ENCODE measurements at places on chromosomes 12 and 14.

DNA sequence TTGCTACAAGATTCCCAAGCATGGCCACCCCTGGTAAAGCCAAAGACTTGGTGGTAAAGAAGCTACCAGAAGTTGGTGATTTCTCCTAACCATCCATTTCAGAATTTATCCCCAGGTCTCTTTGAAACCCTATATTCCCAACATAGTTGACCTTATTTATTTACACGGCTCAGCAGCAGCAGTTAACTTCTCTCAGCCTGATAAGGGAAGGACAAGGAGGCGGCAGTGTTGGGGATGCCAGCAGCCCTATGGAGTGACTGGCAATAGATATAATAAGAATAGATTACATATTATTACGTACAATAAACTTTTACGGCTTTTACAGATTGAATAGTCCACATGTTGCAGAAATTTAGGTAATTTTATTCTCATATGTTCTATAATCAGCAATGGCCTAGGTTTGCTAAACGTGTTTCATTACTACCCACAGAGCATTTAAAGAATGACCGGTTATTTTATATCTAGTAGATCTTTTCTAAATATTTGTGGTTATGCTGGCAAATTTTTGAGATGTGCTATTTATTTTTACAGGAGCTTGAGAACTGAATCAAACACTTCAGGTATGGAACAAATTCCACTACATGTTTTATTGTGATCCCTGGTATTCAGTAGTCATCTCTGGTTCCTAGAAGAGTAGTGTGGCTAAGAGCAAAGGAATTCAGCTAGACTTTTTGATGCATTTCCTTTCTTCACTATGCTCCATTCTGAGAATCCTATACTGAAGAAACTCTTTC, 19.8 kb upstream of the PALS1 start:
- no peak for DNase-seq

- no peak for DNase-seq
These were observed 144.8 kb downstream of the NUAK1 start for GRCh38 chr12:105993766-105994555.

- no peak for DNase-seq
These were observed 136.5 kb downstream of the HMGA2 start for GRCh38 chr12:65960820-65961189.

- DNase-seq = no peak
These were observed 193.9 kb downstream of the GPHN start for GRCh38 chr14:66701813-66702212.

- DNase-seq = no peak
These were observed 193.1 kb upstream of the FLRT2 start for GRCh38 chr14:85336817-85337216.

GRCh38 chr14:103606963-103607668, 21.9 kb upstream of the KLC1 start:
- peak; percentile 28 for DNase-seq

- no peak for DNase-seq
These were observed 99.2 kb downstream of the VEZT start for GRCh38 chr12:95316798-95317197.

DNA sequence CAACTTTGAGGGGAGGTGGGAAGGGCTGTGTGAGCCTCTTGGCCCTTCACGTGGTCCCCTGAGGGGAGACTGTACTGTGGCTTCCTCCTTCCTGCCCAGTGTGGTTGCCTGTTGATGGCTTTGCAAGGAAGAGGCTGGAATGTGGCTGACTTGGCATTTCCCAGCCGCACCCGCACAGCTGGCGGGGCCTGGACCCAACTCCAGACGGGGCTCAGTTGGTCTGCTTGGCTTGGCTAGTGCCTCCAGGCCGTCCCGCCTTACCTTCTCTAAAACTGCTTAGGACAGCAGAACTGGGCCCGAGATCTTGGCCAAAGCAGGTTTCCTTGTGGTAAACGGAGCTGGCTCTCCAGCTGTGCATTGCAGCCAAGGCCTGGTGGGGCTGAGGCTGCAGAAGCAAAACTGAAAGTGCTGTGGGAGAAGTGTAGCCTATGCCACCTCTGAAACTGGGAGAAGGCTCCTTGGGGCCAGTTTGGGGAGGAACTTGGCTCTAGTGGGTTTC, 139.5 kb downstream of the SMOC1 start:
- no peak for DNase-seq

- no peak for DNase-seq
These were observed 504.3 kb downstream of the SLC16A7 start for GRCh38 chr12:60100160-60100559.

- no peak for DNase-seq
These were observed 34.4 kb upstream of the DLK1 start for GRCh38 chr14:100692256-100692655.

DNA sequence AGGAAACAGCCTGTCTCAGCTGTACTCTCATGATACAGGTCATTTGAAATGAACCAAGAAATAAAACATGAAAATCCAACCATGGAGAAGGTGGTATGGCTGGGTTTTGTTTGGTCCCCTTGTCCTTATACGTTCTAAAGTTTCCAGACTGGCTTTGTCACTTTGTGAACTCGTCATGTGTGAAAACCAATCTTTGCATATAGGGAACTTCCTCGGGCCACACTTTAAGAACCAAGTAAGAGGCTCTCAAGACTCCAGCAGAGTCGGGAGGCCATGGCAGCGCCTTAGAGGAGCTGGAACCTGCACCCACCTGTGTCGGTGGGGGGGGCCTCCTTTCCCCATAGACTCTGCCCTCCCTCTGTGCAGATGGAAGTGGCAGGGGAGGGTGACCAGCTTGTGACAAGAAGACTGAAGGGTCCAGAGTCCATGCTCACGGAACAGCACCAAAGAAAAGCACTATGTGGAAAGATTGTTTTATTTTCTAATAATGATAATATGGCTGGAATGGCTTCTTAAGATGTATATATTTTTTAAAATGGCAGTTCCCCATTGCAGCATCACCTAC, 125.3 kb downstream of the ESRRB start:
- no peak for DNase-seq

DNA sequence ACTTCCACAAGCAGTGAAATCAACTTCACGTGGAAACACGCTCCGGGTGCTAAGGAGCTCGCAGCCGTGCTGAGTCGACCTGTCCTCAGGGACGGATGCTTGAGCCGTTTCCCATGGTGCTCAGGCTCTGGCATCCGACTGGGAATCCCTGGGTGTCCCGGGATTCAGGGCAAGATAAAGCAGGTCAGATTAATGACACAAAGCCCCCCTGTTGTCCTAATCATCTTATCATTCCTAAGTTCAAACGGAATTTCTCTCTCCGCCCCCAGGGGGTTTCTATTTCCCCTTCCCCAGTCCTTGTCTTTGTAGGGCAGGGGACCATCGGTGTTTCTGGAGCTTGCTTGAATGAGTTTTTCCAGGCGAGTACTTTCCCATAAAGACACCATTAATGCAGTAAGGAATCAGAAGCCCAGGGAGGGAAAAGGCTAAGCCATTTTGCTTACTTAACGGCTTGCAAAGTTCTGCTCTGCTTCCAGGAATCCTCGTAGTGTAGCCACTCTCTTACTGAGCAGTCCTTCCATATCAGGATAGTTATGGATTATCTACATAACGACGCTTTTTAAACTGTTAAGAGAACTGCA, 116.5 kb downstream of the TMEM132C start:
- no peak for DNase-seq

DNA sequence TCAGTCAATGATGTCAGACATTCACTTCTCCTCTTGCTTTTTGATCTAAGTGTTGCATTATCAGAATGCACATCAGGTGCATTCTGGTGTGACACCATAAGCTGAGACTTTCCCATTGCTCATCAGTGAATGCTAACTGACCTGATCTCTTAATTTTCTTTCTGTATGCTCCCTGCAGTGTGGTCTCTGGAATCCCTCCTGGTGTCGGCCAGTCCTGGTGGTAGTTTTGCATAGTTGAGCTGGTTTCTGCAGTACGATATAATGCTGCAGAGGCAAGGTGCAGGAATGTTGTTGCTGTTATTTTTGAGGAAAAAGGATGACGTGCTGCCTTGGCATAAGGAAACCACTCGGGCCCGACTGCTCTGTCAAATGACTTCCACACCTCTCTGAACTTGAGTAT, 11.0 kb upstream of the SRP54 start:
- DNase-seq = no peak

GRCh38 chr12:56529656-56530055, 8.0 kb downstream of the RBMS2 start:
- no peak for DNase-seq

- no peak for DNase-seq
These were observed 15.4 kb upstream of the BCL11B start for GRCh38 chr14:99287269-99287942.

DNA sequence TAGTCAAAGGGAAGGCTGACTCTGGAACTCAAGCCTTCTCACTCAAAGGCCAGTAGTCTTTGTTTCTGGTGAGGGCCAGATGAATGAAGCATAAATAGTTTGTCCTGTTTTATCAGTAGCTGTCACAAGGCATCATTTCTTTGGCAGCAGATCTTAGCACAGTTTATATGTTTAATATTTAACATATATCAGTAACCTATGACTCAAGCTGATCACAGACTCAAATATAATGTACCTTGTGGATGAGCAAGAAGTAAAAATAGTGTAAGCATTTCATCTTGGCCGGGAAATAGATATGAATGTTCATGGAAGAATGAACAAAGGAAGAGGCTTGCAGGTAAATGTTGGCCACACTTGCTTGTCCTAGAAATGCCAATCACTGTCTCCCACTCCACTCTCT, 158.3 kb upstream of the BMP4 start:
- DNase-seq = no peak

GRCh38 chr12:131089531-131090273, 136.0 kb downstream of the ADGRD1 start:
- DNase-seq = no peak

DNA sequence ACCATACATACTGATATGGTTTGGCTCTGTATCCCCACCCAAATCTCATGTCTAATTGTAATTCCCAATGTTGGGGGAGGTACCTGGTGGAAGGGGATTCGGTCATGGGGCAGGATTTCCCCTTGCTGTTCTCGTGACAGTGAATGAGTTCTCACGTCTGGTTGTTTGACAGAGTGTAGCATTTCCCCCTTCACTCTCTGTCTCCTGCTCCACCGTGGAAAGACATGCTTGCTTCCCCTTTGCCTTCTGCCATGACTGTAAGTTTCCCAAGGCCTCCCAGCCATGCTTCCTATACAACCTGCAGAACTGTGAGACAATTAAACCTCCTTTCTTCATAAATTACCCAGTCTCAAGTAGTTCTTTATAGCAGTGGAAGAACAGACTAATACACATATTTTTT, 28.8 kb upstream of the DTX1 start:
- DNase-seq = no peak

DNA sequence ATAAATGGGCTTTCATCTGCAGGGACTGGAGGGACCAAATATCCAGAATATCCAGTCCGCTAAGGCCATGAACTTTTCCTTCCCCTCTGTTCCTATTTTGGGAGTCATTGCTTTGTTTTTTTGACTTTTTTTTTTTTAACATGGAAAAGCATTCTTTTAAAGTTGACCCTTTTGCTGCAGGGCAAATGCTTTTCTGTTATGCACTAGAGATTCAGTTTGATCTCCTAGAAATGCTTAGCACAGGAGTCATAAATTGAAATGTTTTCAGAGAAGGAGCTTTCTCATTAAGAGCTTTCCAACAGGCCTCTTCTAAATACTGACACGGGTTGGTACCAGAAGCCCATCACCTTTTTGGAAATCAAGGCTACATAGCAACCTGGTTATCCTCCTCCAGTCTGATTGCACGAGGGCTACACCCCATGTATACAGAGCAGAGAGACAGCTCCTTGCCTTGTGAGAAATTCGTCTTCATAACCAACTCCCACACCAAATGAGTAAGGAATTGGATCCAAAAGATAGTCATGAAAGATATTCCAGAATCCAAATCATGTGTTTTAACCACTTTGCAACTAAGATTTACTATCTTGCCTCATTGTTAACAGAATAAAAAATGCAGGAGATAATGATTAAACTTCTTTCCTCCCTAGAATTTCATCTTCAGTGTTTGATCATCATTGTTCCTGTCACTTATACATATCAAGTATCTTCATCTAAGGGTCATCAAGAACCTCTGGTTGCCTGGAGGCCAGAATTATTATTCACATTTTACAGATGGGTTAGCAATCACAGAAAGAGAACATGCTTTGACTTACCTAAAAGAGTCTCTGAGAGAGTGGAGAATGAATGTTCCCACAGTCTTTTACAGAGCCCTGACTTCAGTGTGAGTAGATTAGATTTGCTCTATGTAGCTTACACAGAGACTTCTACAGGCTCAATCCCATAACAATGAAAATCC, 389.4 kb downstream of the ZFP36L1 start:
- no peak for DNase-seq

- peak; percentile 47 for DNase-seq
These were observed 1098.7 kb downstream of the BCL11B start for GRCh38 chr14:98173305-98173704.

GRCh38 chr12:44015333-44015941, 179.6 kb downstream of the TMEM117 start:
- no peak for DNase-seq

DNA sequence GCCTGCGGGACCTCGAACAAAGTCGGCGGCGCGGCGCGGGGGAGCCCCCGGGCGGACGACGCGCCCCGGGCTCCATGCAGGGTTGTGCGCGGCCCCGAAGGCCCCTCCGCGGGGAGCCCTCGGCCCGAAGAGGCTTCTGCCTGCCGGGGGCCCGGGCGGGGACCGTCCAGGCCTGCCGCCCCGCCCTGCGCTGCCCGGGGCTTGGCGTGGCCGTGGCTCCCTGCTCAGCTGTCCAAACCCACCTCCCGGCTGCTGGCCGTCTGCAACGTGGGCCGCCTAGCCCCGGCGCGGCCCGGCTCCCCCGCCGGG, 670 bp downstream of the DYRK2 start:
- no peak for DNase-seq

DNA sequence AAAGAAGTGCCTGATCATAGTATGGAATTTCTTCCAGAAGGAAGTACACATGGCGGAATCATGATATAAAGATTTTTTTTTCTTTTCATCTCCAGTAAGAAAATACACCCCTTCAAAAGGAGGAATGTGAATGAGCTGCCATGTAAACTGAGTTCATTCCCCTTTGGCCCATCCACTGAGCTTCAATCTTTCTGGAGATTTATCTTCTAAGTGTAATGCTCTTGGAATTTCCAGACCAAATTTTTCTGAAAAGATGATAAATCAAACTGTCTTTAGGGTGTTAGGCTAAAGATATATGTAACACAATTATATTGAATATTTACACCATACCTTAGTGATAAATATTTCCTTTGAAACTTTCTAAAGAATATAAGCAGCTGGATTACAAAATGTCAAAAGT, 5.2 kb downstream of the DCN start:
- no peak for DNase-seq

DNA sequence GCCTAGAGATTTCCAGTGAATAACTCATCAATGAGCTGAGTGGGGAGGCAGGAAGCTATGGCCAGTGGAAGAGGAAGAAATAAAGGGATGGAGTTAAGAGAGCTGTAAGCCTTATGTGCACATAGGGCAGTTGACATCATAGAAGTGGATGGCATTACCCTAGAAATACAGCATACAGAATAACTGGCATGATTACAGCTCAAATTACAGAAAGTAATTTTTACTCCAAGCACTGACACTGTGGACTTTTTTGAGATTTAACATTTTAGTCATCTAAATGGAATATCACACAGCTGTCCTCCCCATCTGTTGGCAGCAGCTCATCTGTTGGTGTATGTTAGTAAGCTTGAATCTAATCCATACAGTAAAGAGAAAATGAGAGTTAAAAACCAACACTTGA, 5.4 kb upstream of the IPO8 start:
- no peak for DNase-seq

GRCh38 chr14:68285421-68286179, 466.0 kb downstream of the RAD51B start:
- DNase-seq = peak; percentile 20

GRCh38 chr12:82866227-82866775, 179.6 kb downstream of the TMTC2 start:
- no peak for DNase-seq

GRCh38 chr12:12133259-12133658, 62.5 kb downstream of the BCL2L14 start:
- DNase-seq = no peak

- no peak for DNase-seq
These were observed 15.0 kb downstream of the POMT2 start for GRCh38 chr14:77305696-77306095.
